ENCODE measurements at places on chromosomes 5 and 9.

DNA sequence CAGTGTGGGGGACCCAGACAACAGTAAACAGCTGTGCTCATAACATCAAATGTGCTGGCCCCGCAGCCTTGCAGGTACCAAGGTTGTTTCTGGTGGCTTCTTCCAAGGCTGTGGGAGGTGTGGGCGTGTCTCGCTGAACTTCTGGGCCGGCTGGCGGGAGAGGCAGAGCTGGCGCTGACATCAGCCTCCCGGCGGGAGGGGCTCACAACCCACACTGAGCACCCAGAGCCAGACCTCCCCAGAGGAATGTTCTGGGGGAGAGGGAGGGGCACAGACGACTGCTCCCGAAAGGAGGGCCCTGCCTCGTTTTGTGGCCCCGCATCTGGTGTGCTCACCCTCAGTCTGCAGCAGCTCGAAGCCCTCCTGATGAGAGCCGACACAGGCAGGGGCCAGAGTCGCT lies 6.9 kb upstream of the SLC12A7 start:
- DNase-seq: no peak
- H3K27ac ChIP-seq: no peak overlapping the region
- no peak overlapping the region for H3K4me3 ChIP-seq
- H3K36me3 ChIP-seq: no peaks in the 10 kb centered on the region

DNA sequence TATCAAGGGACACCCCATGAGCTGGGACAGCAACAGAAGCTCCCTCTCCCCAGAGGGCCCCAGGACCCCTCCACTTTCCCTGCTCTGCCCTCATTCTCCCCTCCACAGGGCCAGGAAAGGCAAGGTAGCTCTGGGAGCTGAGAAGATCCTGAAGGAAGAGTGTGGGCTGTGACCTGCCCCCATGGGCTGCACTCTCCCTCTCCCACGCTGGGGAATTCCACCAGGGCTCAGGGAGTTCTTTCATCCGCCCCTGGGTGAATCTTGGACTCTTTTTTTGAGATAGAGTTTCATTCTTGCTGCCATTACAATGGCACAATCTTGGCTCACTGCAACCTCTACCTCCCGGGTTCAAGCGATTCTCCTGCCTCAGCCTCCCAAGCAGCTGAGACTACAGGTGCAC lies 73.8 kb downstream of the C9orf50 start:
- H3K4me1 ChIP-seq: peaks cover 8% of the 10 kb centered on the region
- no peaks in the 10 kb centered on the region for H3K36me3 ChIP-seq
- DNase-seq: no peak

DNA sequence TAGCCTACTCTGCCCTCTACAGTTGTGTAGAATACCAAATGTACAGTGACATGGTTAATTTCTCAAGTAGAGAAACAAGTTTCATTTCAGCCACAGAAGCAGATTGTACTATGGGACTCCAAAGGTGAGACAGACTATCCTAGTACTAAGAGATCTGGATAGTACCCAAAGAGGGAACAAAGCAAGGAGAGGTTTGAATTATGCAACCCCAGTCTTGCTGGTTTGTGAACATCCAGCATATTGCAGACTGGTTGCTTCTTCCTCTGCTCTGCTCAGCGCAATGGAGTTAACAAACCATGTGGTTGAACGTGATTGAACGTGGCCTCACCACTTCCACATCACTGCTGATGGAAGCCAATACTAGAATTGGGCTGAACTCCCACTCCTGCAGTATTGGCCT lies 43.3 kb upstream of the ALDOB start:
- H3K27me3 ChIP-seq: no peaks in the 10 kb centered on the region
- H3K27ac ChIP-seq: no peak overlapping the region

DNA sequence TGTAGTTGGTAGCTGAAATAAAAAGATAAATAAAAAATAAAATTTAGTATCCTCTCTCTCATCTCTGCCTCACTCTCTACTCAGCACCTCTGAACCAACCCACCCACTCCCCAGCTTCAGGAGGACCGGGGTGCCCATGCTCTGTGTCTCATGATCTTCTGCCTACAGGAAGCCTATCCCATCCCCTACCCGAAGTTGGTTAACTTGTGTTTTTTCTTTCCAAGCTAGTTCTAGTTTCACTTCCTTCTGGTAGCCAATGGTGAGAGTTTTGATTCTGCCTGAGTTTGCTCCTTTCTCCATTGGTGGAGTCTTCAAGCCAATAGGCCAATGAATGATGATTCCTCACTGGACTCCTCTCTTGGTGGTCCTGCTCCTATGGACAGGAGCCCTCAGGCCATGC lies 32.1 kb downstream of the SNX24 start:
- no peaks in the 10 kb centered on the region for H3K36me3 ChIP-seq
- no peaks in the 10 kb centered on the region for H3K27me3 ChIP-seq
- H3K27ac ChIP-seq: no peak overlapping the region
- H3K4me3 ChIP-seq: no peak overlapping the region
- no peak for DNase-seq
- peaks cover 3% of the 10 kb centered on the region for H3K4me1 ChIP-seq

GRCh38 chr5:61731946-61732314 lies 399.9 kb downstream of the ZSWIM6 start:
- H3K36me3 ChIP-seq: no peaks in the 10 kb centered on the region
- H3K4me3 ChIP-seq: no peak overlapping the region
- DNase-seq: no peak

DNA sequence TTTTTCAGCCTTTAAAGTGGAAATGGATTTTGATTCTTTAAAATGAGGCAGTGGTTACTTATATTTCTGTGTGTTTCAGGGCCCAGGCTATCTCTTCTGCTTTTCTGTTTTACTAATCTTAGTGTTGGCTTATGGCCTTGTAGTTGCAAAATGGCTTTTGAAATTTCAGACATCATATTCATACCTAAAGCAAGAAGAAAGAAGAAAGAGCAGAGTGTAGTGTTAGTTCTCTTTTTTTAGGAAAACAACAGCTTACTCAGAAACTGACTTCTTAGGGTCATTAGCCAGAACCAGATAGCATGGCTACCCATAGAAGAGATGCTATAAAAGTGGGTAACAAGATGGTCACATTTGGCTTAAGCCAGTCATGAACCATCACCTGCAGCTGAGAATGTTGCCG lies 20.9 kb downstream of the ZBED3 start:
- H3K4me3 ChIP-seq: no peak overlapping the region
- H3K4me1 ChIP-seq: no peaks in the 10 kb centered on the region
- H3K27ac ChIP-seq: no peak overlapping the region

- H3K27me3 ChIP-seq: no peaks in the 10 kb centered on the region
- H3K36me3 ChIP-seq: no peaks in the 10 kb centered on the region
- no peak overlapping the region for H3K4me3 ChIP-seq
- H3K4me1 ChIP-seq: no peaks in the 10 kb centered on the region
- no peak overlapping the region for H3K27ac ChIP-seq
Measured at GRCh38 chr5:9118852-9119251, 427.0 kb downstream of the SEMA5A start.

DNA sequence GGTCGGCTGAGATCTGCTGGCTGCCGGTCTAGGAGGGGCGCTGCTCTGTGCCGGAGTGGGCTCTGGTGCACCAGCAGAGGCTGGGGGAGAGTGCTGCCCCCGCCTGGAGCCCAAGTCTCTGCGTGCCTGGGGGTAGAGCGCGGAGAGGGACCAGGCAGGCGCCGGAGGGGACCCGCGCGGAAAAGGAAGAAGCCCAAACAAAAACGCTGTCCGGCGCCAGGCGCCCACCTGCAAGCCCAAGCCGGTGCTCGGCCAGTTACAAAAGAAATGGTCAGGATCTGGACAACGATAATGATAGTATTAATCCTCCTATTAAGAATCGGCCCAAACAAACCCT lies 571 bp upstream of the S1PR3 start:
- no peak for DNase-seq
- H3K27me3 ChIP-seq: no peaks in the 10 kb centered on the region
- peak overlapping the region; percentile 82 for H3K4me3 ChIP-seq
- peak overlapping the region; percentile 74 for H3K27ac ChIP-seq
- no peaks in the 10 kb centered on the region for H3K36me3 ChIP-seq

GRCh38 chr5:95986001-95986400 lies 24.4 kb upstream of the ELL2 start:
- H3K4me3 ChIP-seq: no peak overlapping the region
- H3K27me3 ChIP-seq: no peaks in the 10 kb centered on the region
- no peaks in the 10 kb centered on the region for H3K4me1 ChIP-seq
- no peaks in the 10 kb centered on the region for H3K36me3 ChIP-seq
- no peak for DNase-seq
- no peak overlapping the region for H3K27ac ChIP-seq

DNA sequence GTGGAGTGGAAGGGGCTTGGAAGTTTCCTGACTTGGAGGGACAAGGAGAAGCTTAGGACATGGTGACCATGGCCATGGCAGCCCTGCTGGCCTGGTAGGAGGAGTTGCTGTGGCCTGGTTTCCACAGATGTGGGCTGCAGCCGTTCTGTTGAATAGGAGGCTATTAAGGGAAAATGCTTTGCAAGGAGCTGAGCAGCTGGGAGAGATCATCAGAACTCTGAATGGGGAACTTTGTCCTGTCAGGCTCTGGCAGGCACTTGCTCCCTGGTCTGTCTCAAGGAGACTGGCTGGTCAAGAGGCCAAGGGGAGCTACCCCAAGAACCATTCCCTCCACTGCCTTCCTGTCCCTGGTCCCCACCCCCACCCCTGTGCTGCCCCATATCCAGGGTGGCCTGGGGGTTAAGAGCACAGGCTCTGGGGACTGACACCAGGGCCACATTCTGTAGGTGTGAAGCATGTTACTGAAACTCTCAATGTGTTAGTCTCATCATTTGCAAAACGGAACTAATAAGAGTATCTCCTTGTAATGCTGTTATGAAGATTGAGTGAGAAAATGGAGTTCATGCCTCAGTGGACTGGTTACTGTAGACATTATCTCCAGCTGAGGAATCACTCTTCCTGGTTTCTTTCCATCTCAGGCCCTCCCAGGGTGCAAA lies 84.0 kb upstream of the ARAP3 start:
- no peaks in the 10 kb centered on the region for H3K36me3 ChIP-seq
- H3K4me3 ChIP-seq: no peak overlapping the region
- no peak for DNase-seq
- H3K27ac ChIP-seq: no peak overlapping the region

DNA sequence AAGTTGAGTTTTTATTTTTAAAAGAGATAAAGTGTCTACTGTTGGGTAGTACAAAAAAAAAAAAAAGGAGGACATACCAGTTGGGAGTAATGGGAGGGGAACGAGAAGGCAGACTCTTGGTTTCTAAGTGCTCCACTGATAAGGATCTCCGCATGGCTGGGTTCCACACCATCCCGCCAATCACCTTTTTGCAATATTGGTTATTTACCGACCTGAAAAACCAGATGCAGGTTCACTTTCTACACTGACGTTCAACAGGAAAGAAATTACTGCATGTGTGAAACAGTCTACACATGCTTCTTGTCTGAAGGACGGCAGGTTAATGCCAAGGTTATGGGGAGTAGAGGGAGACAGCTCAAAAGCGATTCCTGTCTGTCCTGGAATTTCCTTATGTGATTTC lies 75.5 kb downstream of the PTPN3 start:
- H3K4me3 ChIP-seq: no peak overlapping the region
- no peaks in the 10 kb centered on the region for H3K36me3 ChIP-seq
- no peaks in the 10 kb centered on the region for H3K27me3 ChIP-seq
- H3K4me1 ChIP-seq: peaks cover 54% of the 10 kb centered on the region
- no peak overlapping the region for H3K27ac ChIP-seq

DNA sequence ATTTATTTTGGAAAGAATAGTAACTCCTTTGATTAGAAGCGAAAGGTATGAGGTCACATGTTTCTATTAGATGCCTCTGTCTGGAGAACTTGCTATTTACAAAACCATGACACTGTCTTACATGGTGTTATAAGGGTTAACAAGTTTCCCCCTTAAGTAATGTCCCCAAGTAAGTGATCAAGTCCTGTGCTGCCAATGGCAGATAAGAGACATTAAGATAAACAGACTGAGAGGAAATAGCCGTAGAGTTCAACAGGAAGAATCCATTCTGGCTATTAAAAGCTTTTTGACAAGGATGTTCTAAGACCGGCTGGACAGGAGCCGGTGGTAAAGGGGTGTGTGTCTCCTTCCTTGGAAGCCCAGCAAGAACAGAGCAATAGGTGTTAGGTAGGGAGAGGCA lies 257.5 kb downstream of the GADD45G start:
- DNase-seq: no peak
- no peaks in the 10 kb centered on the region for H3K4me1 ChIP-seq
- H3K36me3 ChIP-seq: no peaks in the 10 kb centered on the region
- peaks cover 3% of the 10 kb centered on the region for H3K27me3 ChIP-seq
- no peak overlapping the region for H3K27ac ChIP-seq

DNA sequence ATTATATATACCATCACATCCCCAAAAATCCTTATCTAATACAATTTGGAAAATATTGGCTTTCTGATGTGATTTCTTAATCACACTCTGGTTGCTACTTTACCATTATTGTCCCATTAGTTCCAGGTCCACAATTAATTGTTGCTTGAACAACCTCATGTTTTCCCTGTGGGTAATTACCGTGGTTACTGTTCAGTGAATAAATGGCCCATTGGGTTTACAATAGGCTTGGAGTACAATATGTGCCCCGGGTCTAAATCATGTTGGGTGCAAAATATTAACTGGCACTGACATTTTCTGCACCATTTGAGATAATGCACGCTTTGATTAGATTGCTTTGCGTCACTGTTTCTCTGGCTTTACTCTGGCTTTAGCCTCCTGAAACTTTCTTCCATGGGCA lies 163.7 kb downstream of the GABBR2 start:
- H3K4me1 ChIP-seq: peaks cover 3% of the 10 kb centered on the region
- H3K27me3 ChIP-seq: no peaks in the 10 kb centered on the region
- no peak overlapping the region for H3K27ac ChIP-seq
- no peak for DNase-seq
- H3K36me3 ChIP-seq: no peaks in the 10 kb centered on the region

GRCh38 chr5:145958436-145958835 lies 22.1 kb downstream of the SH3RF2 start:
- H3K36me3 ChIP-seq: no peaks in the 10 kb centered on the region
- no peak for DNase-seq
- no peaks in the 10 kb centered on the region for H3K4me1 ChIP-seq

DNA sequence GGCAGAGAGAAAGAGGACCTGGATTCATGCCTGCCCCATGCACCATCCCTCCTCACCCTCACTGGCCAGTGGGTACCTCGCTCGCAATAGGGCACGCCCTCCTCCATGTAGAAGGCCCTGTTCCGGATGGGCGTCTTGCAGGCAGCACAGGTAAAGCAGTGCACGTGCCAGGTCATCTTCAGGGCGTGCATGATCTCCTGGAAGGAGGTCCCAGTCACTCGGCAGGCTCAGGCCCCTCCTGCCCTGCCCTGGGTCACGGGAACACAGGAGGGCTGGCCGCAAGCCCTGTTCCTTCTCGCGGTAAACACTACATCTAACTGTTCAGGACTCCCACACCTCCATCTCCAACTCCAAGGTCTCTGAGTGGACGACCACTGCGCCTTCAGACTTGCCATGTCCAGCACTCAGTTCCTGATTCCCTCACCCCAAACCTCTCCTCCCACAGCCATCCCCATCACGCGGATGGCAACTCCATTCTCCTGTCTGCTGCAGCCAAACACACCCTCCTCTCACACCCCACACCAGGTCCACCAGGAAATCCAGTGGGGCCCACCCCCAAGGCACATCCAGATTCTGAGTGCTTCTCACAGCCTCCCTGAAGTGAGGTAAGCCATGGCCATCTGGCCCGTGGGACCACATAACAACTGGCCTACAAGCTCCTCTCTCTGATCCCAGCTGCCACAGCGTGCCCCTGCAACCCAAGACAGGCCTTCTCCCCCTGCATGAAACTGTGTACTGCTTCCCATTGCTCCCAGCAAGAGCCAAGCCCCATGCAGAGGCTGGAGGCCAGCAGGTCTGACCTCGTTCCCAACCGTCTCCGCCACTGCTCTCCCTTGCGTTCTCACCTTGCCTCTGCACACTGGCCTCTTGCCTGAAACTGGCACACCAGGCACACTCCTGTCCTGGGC lies 10.8 kb upstream of the DBN1 start:
- peaks cover 7% of the 10 kb centered on the region for H3K4me1 ChIP-seq
- no peak for DNase-seq
- H3K27me3 ChIP-seq: no peaks in the 10 kb centered on the region
- H3K36me3 ChIP-seq: peaks cover 62% of the 10 kb centered on the region
- peak overlapping the region; percentile 39 for H3K4me3 ChIP-seq

Measured in neuronal stem cell (in vitro differentiated cells).